ENCODE measurements at places on chromosomes 5 and 9. TPM values are rescaled to one million over a fixed set of nuclear protein-coding genes. Genes with fewer than 3 reads are reported as not detected.

GRCh38 chr9:69569738-69570451 is 102.3 kb downstream of the APBA1 start:
- peak; percentile 42 for DNase-seq

GRCh38 chr9:18137815-18138214 is 336.1 kb upstream of the ADAMTSL1 start:
- no peak for DNase-seq

TAF11L5 gene
- total RNA-seq = not detected

DNA sequence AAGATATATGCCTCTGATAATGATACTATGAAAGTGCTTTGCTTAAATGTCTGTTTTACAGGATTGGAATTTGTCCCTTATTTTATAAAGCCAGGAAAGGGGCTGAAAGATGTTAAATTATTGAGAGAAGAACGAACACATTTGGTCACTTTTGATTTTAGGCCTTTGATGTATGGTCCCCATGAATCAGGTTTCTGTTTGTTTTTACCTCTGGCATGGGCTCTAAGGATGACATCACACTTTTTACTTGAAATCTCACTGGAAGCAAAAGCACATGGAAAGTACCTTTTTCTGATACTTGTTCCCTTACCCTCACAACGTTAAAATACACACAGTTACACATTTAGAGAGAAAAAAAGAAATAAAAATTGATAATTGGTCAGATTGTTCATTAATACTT is 6.9 kb downstream of the OTULIN start:
- DNase-seq = no peak

GRCh38 chr5:36897616-36898015 is 21.0 kb downstream of the NIPBL start:
- no peak for DNase-seq

GRCh38 chr5:116976767-116977166 is 402.1 kb upstream of the SEMA6A start:
- DNase-seq = no peak

DNA sequence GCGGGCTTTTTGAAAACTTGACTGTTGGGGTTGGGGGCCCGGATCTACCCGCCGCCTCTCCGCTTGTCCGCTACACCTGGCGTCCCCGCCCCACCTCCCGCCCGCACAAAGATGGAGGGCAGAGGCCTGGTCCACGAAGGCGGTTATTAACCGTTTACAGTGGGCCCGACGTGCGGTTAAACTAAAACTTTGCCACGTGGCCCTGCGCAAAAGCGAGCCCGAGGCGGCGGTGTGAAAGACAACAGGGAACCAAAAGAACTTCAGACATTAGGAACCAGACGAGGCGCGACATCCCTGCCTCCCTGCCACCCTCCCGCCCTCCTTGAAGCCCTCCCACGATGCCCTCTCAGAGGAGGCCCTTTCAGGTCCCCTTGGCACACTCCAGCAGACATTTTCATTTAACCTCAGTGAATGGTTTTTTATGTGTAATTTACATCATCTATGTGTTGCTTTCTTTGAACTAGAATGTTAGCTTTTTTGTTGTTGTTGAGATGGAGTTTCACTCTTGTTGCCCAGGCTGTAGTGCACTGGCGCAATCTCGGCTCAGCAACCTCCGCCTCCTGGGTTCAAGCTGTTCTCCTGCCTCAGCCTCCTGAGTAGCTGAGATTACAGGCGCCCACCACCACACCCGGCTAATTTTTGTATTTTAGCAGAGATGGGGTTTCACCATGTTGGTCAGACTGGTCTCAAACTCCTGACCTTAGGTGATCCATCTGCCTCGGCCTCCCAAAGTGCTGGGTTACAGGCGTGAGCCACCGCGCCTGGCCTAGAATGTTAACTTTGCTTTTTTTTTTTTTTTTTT is 999 bp upstream of the HNRNPA0 start:
- no peak for DNase-seq

IFNA2 gene
- not detected for total RNA-seq

DNA sequence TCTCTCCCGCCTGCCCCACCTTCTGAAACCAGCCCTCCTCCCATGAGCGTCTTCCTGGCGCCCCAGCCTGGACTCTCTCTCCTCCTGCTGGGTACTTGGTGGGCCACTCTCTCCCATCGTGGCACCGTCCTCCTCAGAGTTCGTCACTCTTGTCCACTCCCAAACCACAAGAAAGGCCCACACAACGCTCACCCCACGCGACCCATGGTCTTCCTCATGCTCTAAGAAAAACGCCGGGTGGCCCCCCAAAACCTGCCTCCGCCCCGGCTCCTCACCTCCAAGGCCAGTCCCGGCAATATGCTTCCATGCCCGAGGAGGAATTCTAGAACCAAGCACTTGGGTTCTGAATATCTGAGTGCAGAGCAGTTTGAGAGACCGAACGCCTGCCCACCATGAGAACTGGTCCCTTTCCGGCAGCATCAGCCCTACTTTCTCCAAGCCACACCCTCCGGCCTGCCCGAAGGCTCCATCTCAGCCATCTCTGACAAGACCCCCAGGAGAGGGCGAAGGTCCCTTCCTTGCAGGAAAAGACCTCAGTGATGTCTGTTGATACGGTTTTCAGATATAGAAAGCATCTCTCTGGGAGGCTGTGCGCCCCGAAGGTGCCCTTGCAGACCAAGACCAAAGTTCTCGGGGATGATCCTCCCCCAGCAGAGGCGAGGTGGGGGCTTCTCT is 15.0 kb downstream of the SLC6A3 start:
- no peak for DNase-seq

DNA sequence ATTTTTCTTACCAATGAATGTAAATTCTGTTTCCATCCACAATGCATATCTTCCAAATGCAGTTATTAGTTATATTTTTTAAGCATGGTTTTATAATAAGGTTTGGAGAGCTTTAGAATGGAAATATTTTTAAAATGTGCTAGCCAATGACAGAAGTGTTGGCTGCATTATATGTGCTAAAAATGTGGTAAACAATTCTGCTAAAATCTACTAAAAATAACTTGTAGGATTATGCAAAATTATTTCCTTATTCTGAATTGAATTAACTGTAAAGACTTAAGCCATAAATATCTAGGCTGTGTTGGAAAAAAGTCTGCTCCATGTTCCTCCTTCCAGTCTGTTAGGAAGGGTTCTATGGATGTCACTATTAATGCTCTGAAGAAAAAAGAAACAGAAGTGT is 503.3 kb downstream of the PRR16 start:
- no peak for DNase-seq

MEIKIN gene
- total RNA-seq = not detected

DNA sequence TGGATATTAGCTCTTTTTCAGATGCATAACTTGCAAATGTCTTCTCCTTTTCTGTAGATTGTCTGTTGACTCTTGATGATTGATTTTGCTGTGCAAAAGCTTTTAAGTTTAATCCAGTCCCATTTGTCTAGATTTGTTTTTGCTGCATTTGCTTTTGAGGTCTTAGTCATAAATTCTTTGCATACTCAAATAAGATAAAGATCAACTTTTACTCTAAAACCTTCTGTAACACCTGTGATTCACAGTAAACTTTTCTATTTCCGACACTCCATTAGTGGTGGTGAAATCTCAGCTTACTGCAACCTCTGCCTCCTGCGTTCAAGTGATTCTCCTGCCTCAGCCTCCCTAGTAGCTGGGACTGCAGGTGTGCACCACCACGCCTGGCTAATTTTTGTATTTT is 239.0 kb upstream of the ST8SIA4 start:
- no peak for DNase-seq

DNA sequence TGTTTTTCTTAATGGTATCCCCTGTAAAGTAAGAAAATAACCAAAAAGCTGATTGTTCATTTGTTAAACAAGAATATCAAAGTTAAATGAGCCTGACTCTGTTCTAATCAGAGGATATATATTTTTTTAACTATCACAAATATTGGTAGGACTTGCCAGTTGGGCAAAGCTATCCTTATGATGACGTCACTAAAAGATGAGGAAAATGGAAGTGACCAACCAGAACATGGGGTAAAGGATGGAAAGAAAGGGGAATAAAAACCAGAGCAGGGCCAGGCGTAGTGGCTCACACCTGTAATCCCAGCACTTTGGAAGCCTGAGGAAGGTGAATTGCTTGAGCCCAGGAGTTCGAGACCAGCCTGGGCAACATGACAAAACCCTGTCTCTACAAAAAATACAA is 811.6 kb upstream of the DMAC1 start:
- DNase-seq = no peak

DNA sequence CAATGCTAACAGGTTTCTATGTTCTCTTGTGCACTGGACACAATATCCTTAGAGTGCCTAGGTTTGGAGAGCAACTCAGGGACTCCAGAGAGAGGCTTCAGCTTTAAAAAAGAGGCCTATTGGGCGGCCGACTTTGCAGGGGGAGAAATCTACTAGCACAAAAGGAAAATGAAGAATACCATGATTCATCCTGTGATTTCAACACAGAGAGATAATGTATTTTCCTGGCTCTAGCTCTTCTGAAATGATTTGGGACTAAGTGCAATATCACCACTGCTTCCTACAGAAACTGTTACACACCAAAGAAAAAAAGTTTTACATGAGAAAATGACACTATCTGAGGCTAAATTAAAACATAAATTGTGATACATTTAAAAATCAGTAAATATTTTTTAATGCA is 146.1 kb upstream of the TSLP start:
- no peak for DNase-seq

ANKRD55 gene
- not detected for total RNA-seq

- no peak for DNase-seq
These were observed 9.6 kb upstream of the ATP6V0E1 start for GRCh38 chr5:172973931-172974330.

DNA sequence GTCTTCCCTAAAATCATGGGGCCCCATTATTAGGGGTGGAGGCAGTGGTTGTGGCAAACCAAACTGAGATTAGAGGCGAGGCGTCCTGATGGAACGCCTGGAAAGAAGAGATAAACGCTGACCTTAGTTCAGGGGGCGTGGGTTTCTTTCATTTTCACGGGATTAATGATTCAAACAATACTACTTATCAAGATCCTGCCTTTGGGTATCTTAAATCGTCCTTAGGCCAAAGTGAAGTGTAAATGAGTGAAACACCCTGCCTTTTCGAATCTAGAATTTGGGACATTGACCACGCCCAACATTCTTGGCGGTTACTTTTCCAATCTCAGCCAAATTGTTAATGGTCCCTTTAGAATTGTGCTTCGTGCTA is 1.0 kb upstream of the UBTD2 start:
- peak; percentile 31 for DNase-seq

GAS1 gene
- total RNA-seq = not detected

CDC20B gene
- total RNA-seq = not detected

- DNase-seq = no peak
These were observed 44.9 kb upstream of the MAN2A1 start for GRCh38 chr5:109644829-109645228.

GRCh38 chr5:168724227-168724626 is 145.1 kb upstream of the PANK3 start:
- no peak for DNase-seq

GRCh38 chr5:36442796-36443195 is 141.1 kb upstream of the RANBP3L start:
- no peak for DNase-seq

NAIP gene
- 0.68 TPM for total RNA-seq

- no peak for DNase-seq
These were observed 55.8 kb downstream of the PSMB7 start for GRCh38 chr9:124359426-124359825.

GRCh38 chr5:147753765-147754164 is 28.8 kb downstream of the JAKMIP2 start:
- no peak for DNase-seq

DNA sequence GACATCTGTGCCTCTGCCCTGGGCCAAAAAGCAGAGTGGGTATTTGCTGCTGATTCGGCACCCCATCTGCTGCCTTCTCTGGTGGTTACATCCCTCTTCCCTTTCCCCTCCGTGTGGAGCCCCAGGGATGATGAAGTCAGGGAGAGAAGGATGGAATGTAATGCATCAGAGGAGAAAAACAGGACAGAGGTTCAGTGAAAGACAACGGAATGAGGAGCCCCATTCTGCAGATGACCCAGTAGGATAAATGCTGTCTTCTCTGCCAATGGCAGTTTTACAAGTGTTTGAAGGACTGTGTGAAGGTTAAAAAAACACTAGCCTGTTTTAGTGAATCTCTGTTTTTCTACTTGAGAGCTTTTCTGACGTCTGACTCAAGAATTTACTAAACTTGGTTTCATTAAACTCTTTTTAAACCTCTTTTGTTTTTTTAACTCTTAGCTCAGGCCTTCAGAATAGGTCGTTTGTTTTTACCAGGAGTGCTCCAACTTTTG is 86.3 kb downstream of the NLN start:
- DNase-seq = peak; percentile 81

PRLR gene
- not detected for total RNA-seq

FTMT gene
- not detected for total RNA-seq

- no peak for DNase-seq
These were observed 52.2 kb downstream of the MAP1B start for GRCh38 chr5:72159501-72159911.

DNA sequence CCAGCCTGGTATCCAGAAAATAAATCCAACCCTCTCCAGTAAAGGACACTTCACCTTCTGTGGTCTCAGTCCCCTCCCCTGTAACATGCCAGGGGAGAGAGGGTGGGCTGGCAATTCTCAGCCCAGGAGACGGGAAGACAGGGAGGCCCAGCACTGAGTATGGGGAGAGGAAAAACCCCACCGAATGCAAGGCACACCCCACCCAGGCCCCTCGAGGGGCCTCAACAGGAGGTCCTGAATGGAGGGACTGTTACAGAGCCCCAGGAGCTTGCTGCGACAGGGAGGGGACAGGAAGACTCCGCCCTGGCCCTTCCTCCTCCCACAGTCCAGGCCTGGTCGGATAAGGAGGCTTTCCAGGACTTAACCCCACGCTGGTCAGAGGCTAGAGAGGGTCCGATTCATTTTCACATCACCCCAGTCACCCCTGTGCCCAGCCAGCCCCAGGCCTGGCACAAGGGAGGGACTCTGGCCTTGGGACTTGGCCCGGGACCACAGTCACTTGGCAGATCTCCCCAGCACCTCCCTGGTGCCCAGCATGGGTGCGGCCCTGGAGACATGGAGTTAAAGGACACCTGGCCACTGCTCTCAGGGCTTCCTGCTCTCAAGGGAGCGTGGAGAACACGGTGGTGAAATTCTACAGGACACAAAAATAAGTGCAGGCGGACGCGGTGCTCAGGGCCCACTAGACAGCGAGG is 44.9 kb upstream of the STXBP1 start:
- DNase-seq = peak; percentile 82

DNA sequence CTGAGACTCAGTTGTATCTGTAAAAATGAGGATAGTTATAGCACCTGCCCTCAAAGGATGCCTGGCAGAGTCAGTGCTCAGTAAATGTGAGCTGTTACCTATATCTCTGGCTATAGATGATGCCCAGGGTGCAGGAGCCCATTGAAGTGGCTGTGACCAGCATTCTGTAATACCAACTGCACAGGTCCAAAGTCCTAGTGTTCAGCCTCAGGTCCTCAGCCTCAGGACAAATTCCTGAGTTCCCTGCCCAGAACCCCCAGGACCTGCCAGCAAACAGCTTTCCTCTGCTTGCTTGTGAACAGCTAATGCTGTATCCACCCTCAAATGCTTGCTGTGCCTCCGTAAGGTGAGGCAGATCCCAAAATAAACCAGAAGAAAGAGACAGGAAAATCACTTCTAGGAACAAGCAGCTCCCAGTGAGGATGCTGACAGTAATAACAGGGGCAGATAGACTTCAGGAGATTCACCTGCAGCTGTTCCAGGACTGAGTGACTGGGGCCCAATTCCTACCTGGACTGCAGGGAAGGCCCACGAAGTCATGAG is 80.8 kb downstream of the SIL1 start:
- no peak for DNase-seq

HTR4 gene
- total RNA-seq = not detected

Measured in G401 (cell line).